ENCODE measurements at places on chromosomes 13 and 19. TPM values are rescaled to one million over a fixed set of nuclear protein-coding genes. Genes with fewer than 3 reads are reported as not detected.

The TNFSF9 gene
- total RNA-seq = 28.5 TPM

The ZNF625 gene
- total RNA-seq = 2.8 TPM

The NLRP9 gene
- total RNA-seq = not detected

The FAM124A gene
- 0.33 TPM for total RNA-seq

The SYDE1 gene
- total RNA-seq = 59.0 TPM

The NXNL1 gene
- not detected for total RNA-seq

The PLA2G4C gene
- total RNA-seq = 1.1 TPM

The GARIN5A gene
- total RNA-seq = 7.4 TPM
